ENCODE measurements at places on chromosomes 4 and X.

DNA sequence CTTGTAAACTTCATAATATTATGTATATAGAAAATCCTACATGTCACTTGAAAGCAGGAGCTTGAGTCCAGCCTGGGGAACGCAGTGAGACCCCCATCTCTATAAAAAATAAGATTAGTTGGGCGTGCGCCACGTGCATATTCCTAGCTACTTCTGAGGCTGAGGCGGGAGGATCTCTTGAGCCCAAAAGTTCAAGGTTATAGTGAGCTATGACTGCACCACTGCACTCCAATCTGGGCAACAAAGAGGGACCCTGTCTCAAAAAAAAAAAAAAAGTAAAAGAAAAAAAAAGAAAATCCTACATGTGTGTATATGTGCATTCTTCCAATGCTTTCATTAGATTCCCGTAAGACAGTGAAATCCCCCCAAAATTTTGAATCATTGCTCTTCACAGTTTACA, 1.7 kb downstream of the SEC31A start:
- DNase-seq, result no peak

GRCh38 chr4:102692474-102692873, 68.3 kb downstream of the MANBA start:
- no peak for DNase-seq

DNA sequence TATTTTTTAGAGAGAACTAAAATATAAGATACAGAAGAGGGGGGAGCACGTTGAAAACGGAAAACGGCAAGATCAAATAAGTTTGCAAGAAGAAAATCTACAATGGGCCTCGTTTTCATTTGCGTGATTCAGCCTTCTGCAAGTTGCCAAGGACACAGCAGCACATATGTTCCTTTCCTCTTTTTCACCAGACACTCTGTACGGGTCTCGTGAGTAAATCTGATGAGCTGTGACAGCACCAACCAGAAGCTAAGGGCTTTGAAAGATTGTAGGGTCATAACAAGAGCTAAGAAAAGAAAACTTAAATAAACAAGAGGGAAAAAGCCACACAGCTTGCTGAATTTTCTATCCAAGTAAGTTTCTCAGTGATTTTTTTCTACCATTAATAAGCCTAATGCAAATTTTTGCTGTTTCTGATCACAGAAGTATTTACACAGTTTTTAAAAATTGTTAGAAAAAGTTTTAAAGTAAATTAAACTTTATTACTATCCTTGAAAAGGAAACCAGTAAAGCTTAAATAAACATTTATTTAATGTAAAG, 63.4 kb downstream of the SCML2 start:
- DNase-seq, result no peak

- no peak for DNase-seq
Measured at GRCh38 chr4:10169839-10170387, 53.3 kb upstream of the WDR1 start.

DNA sequence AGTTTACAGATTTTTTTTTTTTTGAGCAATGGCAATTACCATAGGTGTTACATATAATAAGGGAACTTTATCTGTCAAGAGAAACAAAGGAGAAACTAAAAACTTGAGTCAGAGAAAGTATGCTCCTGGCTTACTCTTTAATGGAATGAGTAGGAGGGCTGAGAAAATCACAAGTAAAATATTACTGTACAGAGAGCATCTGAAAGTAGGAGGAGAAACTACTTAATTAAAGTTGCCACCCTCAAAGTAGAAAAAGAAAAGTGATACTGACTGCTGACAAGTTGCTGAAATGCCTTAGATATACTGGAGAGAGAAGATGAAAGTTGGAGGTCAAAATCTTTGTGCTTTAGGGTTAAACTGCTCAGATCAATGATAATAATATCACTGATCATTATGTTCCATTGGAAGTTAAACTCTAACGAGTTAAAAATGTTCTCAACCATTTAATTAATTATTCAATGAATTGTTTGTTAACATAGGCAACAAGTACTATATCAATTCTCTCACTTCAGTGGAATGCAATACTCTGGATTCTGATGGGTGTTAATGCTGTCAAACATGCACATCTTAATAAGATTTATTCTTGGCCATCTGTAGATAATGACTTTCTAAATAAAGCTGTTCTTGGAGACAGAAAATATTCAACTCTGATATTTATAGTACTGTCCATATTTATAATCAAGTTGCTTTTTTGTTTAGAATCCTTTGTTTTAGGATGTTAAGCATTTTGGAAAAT, 61.2 kb upstream of the CAMK2D start:
- DNase-seq, result no peak

- DNase-seq, result no peak
Measured at GRCh38 chrX:148380107-148380506, 120.3 kb upstream of the AFF2 start.

All from ascending aorta (tissue), 2 donors.